Mesothelial cell of epicardium (in vitro differentiated cells): ENCODE measurements at places on chromosomes 16 and 17. TPM values are rescaled to one million over a fixed set of nuclear protein-coding genes. Genes with fewer than 3 reads are reported as not detected.
A peak's percentile ranks its signal among the peaks of the same experiment; 100 is the strongest.

DNA sequence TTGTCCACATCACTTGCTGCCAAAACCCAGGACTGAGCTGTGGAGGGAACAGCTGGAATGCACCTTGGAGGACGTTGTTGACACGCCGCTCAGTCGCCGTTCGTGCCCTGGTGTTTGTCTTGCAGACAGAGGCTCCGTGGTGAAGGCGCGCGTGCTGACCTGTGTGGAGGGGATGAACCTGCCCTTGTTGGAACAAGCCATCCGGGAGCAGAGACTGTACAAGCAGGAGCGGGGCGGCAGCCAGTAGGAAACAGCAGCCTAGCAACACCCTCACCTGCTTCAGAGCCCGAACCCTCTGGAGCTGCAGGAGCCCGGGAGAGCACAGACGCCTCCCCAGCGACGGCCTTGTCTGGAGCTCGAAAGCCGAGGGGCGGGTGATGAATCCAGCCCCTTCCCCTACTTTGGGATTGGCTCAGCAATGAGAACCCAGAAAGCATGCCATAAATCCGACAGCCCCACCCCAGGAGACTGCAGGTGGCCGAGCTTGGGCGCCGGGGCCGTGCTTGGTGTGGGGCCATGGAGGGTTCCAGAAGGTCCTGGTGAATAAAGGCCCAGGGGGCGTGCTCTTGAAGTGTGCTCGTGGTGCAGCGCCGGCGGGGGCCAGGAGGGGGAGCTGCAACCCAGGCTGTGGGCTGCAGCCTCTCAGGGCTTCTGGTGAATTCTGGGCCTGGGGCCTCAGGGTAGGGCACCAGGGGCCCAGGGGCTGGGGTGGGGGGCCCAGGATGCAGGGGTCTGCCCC, 470 bp upstream of the CDK3 start:
- no peak overlapping the region for H3K4me3 ChIP-seq
- no peaks in the 10 kb centered on the region for H3K27me3 ChIP-seq
- H3K36me3 ChIP-seq: peaks cover 12% of the 10 kb centered on the region
- no peak for DNase-seq
- H3K27ac ChIP-seq: no peak overlapping the region

GRCh38 chr16:27401768-27402568, at the start of gene IL21R:
IL21R (plus strand) TSS chr16:27402174; CDS start chr16:27430072, 27,898 bp downstream.
- no peak for DNase-seq
- no peaks in the 10 kb centered on the region for H3K36me3 ChIP-seq
- no peak within 1 kb of the TSS for H3K27ac ChIP-seq
- peaks cover 2% of the 10 kb centered on the region for H3K4me1 ChIP-seq
- no peak within 1 kb of the TSS for H3K4me3 ChIP-seq

- peaks cover 3% of the 10 kb centered on the region for H3K27me3 ChIP-seq
- peaks cover 35% of the 10 kb centered on the region for H3K4me1 ChIP-seq
- H3K27ac ChIP-seq: no peak overlapping the region
- H3K36me3 ChIP-seq: peaks cover 2% of the 10 kb centered on the region
- DNase-seq: no peak
Observed at GRCh38 chr16:11101695-11102522, 154.1 kb downstream of the SOCS1 start.

- DNase-seq: peak; percentile 94
- peaks cover 40% of the 10 kb centered on the region for H3K4me1 ChIP-seq
- H3K27me3 ChIP-seq: no peaks in the 10 kb centered on the region
- H3K27ac ChIP-seq: peak within 1 kb of the TSS; percentile 98
- H3K4me3 ChIP-seq: peak within 1 kb of the TSS; percentile 99
Observed at GRCh38 chr17:8383143-8383822, at the start of gene RPL26. RPL26 (minus strand) TSS chr17:8383193; CDS start chr17:8382310, 883 bp downstream.

GRCh38 chr17:73510981-73511718, 133.1 kb downstream of the SDK2 start:
- peaks cover 11% of the 10 kb centered on the region for H3K27me3 ChIP-seq
- no peak overlapping the region for H3K27ac ChIP-seq
- H3K4me3 ChIP-seq: no peak overlapping the region
- H3K4me1 ChIP-seq: peaks cover 14% of the 10 kb centered on the region

DNA sequence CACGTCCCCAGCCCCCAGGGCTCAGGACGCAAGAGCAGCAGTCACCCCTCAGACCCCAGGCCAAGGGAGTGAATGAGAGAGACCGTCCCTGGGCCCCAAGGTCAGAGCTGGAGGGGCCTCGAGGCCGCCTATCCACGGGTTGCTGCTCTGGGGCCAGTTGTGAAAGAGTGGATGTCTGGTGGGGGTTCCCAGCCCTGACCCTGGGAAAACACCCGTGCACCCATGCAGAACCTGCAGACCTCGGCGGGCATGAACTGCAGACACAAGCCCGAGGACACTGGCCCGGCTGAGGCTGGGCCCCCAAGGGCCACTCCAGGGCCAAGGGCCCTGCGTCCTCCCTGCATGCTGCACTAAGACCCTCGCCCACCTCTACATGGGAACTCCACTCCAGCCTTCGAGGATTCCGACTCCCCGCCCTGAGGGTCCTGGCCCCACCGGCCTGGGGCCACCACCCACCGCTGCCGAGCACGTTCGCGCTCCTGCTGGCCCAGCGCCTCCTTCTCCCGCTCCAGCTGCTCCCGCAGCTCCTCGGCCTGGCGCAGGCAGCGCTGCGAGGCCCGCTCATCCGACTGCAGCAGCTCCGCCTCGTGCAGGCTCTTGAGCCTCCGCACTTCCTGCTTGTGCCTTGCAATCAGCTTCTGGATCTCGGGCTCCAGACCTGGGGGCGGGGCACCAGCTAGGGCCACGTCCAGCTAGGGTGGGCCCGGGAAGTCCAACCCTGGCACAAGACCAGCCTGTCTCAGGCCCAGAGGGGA, 27.6 kb upstream of the AATK start:
- no peaks in the 10 kb centered on the region for H3K27me3 ChIP-seq

The SLFN12L gene
- total RNA-seq: 0.09 to 0.18 TPM (median 0.09 TPM) in 3 replicates

The MT1G gene
- not detected in 3 replicates for total RNA-seq

The CES4A gene
- total RNA-seq: 15.9 to 19.6 TPM (median 18.5 TPM) in 3 replicates

The PRRT2 gene
- 24.6 to 25.5 TPM (median 24.7 TPM) in 3 replicates for total RNA-seq
